ENCODE measurements at places on chromosomes 7 and 10.

DNA sequence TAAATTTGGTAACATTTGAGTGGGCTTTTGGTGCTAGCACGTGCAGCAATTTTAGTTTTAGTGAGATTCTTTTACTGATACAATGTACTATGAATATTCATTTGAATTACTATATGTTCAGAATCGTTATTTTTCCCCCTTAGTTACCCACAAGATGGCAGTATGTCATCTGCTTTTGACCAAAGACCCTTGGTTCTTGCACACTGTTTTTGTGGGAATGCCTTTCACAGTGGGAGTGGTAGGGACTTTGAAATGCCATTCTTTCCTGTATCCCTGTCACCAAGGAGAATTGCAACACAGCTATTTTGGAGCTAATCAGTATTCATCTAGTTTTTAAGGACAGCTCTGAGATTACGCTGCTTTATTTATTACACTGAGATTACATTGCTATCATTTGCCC, 40.6 kb downstream of the SEC23IP start:
- DNase-seq: no peak

- DNase-seq: no peak
Observed at GRCh38 chr7:129343099-129343700, 91.0 kb upstream of the STRIP2 start.

DNA sequence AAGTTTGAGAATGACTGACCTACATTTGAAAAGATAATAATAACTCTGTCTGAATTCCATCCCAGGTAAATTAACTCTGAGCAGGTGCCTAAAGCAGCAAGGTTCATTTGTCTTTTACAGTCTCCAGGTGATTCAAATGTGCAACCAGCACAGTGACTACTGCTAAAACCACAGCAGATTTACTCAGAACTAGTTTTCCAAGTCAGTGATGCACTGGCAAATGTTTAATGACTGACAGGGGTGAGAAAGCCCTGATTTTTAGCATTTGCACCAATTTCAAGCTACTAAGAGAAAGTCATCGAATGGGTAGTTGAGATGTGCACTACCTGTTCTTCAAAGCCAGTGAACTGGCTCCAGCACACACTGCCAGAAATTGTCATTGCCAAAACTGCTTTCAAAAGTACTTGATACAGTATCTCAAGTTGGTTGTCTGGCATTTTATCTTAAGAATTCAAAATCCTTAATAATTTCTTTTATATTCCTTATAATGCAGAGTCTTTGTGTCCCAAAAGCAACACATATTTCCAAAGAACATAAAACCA, 60.3 kb downstream of the ATOH7 start:
- no peak for DNase-seq

- no peak for DNase-seq
Observed at GRCh38 chr7:45889367-45890067, 1.2 kb downstream of the IGFBP1 start.

GRCh38 chr7:41685684-41686083, 17.2 kb downstream of the INHBA start:
- DNase-seq: no peak

DNA sequence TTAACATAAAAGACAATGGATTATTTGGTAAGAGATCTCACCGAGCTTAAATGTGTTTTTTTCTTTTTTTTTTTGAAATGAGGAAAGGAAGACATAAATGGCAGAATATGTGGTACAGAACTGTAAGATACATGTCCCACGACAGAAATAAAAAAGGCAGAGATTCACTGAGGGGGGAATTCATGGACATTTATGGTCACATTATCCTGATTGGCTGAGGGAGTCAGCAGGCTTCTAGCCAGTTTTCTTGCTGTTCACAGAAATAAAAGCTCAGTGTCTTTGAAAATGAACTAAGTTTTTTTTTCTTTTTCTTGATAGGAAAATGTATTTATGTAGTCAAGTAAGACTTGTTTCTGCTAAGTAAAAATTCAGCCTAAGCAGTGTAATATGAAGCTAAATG, 8.2 kb upstream of the FAS start:
- no peak for DNase-seq

DNA sequence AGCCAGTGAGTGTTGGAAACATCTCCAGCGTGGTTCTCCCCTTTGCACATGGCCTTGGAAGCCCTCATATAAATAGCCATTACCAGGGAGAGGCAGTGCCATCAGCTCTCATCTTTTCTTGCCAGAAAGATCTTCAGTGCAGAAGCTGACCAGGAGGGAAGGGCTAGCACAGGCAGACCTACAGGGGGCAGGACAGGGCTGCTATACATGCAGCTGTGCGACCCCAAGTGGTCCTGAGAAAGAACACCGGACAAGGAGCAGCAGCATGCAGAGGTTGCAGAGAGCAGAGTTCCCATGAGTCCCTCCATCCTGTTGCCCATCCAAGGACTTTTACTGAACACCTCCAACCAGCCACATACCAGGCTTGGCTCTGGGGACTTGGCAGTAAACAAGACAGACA, 17.1 kb downstream of the GRID1 start:
- DNase-seq: no peak

DNA sequence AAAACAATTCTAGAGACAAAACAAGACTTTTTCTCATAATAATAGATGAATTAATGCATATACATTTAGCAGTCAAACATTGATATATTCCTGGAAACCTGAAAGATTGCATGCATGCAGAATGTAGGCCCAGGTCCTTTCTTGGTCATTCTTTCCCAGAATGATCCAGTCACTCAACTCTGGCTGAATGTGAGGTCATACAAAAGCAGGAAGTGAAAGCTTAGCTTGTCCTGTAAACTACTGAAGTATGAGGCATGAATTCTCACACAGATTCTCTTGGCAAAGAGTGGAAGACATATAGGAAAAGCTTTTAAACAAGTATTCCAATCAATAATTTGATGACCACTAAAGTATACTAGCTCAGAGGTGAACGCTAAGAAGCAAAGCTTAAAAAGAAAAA, 253.9 kb downstream of the PPP1R3A start:
- no peak for DNase-seq

DNA sequence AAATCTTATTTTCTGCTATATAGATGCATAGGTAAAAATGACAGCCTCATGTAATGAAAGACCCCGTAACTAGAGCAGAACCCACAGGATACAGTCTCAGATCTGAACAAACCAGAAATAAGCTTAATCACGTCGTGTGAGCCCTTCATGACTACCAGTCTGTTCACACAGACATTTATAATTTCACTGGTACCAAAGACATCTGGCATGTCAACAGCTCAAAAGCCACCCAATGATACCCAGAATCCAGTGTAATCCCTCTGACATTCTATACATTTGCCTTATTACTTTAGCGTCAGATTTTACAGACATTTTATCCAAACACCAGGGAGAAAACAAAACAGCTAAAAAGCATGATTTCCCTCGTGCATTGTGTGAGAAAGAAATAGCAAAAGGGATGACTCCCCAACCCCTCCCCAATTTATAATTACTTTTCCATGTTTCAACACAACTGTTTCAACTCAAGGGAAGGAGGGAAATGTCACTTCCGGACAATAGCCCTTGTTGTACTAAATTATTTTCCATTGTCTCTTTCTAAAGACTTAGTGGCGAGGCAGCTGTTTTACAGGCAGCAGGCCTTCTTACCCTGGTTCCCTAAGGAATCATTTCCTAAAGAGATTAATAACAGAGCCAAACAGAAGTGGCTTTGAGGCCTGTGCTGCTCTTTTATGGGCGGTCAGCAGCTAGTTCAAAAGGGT, 33.2 kb downstream of the DOCK4 start:
- no peak for DNase-seq

GRCh38 chr10:122541541-122542002, 19.0 kb upstream of the DMBT1 start:
- no peak for DNase-seq

DNA sequence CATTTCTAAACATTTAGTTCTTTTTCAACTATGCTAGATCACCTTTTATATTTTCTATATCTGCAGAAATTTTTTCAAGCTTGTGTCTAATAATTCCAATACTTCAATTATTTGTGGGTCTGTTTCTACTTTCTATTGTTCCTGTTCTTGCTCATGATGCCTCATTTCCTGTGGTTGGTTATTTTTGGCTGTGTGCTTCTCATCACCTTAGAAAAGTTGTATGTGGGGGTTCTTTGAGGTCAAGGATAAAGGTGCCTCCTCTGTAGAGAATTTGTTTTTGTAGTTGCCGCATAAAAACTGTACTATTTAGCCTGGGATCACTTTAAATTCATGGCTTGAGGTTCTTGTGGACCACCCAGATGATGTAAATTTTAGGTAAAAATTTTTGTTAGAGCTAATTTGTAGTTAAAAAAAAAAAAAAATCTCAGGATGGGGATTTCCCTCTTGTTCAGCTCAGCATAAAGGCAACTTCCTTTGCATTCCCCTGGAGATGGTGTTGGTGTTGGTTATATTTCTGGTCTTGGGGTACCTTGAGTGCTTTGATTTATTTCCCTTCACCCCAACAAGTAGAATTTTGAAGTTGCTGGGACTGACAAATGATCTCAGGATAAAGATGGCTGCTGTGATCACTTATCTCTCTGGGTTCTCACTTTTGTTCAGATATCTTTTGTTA, 27.0 kb upstream of the JAZF1 start:
- no peak for DNase-seq

DNA sequence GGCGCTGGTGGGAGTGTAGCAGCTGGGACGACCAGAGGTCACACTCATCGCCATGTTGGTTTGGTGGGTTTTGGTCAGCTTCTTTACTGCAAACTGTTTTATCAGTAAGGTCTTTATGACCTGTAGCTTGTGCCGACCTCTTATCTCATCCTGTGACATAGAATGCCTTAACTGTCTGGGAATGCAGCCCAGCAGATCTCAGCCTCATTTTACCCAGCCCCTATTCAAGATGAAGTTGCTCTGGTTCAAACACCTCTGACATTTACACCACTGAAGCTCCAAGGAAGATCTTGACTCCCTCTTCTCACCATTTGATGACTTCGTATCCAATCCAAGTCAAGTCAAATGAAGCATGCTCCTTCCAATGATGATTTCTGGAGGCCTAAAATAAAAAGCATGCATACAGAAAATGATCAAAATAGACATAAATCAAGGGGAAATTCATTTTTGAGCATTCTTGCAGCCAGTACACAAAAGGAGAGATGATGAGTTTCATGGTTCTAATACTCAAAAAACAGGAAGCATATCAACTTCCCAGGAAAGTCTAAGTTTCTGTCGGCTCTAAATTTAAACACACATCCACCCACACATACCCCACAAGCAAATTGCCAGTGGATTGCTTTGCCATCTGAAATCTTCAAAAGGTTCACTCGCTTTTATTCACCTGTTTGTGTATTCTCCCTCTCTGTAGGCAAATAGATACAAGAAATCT, 2.4 kb upstream of the PSMG3 start:
- no peak for DNase-seq

DNA sequence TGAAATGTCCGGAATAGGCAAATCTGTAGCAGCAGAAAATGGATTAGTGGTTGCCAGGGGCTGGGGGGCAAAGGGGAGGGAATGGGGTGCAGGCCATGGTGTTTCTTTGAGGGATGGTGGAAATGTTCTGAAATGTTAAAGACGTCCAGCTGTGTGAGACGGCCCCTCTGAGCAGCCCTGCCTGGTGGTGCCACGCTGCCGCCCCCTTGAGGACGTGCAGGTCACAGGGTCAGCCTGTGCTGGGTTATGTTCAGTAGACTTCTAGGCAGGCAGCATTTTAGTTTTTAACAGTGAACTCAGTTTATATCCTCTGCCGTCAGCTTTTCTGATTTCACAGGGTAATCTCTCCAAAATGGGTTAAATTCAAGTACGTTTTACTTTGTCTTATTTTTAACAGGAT, 9.4 kb downstream of the NUB1 start:
- no peak for DNase-seq

- DNase-seq: no peak
Observed at GRCh38 chr10:78462726-78463228, 429.1 kb downstream of the RPS24 start.

GRCh38 chr10:132114953-132115520, 49.3 kb downstream of the JAKMIP3 start:
- DNase-seq: no peak

DNA sequence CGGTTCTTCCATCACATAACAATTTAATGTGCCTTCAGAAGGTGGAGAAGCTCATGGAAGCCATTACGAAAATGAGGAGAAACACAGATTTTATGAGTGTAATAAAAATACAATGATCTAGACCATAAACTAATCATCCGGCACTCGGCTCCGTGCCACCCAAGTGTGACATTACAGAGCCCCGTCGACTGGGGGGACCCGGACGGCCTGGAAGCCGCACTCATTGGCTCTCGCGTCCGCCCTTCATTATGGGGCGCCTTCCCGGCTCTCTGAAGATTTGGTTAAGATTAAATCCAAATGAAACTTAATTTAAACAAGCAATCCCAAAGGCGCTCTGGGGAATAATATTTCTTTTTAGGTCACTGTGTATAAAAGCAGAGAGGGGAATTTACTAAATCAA, 242.6 kb downstream of the DNAJB6 start:
- DNase-seq: no peak

DNA sequence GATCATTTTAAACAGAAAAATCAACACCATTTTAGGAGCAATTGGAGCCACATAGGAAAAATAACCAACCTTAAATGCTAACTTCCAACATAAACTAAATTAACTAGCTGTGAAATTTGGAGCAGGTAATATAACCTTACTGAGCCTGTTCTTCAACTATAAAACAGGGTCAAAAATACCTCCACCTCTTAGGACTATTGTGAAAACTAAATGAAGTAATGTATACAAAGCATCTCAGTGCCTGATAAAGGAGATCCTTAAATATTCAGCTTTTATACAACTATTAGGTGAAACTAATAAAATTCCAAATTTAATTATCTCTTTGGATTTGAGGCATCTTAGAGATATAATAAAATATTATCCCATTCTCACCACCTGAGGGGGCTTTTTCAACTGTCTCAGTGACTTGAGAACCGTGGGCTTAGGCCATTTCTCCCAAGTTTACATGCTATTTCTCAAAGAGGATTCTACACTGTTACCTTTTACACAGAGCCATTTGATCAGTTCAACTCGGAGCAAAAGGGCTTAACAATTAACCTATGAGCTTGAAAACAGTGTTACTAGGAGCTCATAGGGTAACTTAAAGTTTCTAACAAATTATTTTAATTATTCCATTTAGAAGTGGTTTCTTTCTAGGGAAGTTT, 165.0 kb upstream of the ASAH2 start:
- no peak for DNase-seq

- DNase-seq: no peak
Observed at GRCh38 chr10:117892681-117893220, 154.0 kb downstream of the RAB11FIP2 start.

GRCh38 chr7:104358446-104359132, 30.2 kb downstream of the LHFPL3 start:
- DNase-seq: no peak

- DNase-seq: no peak
Observed at GRCh38 chr7:40489844-40490602, 355.2 kb downstream of the SUGCT start.

DNA sequence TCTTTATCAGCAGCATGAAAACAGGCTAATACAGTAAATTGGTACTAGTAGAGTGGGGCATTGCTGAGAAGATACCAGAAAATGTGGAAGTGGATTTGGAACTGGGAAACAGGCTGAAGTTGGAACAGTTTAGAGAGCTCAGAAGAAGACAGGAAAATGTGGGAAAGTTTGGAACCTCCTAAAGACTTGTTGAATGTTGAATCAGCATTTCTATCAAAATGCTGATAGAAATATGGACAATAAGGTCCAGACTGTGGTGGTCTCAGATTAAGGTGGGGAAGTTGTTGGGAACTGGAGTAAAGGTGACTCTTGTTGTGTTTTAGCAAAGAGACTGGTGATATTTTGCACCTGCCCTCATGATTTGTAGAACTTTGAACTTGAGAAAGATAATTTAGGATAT, 231.2 kb upstream of the KCND2 start:
- DNase-seq: no peak
